ENCODE measurements at places on chromosomes 4 and X. TPM values are rescaled to one million over a fixed set of nuclear protein-coding genes. Genes with fewer than 3 reads are reported as not detected.

SPANXD gene
- polyA plus RNA-seq = not detected

HSFX2 gene
- polyA plus RNA-seq = 1.3 TPM

CXCL9 gene
- polyA plus RNA-seq = not detected

SFRP2 gene
- 0.40 TPM for polyA plus RNA-seq

VCX3A gene
- polyA plus RNA-seq = 0.87 TPM

GAB3 gene
- 0.06 TPM for polyA plus RNA-seq

WDR19 gene
- polyA plus RNA-seq = 68.6 TPM

CFI gene
- not detected for polyA plus RNA-seq

CACNA1F gene
- not detected for polyA plus RNA-seq

SCLT1 gene
- polyA plus RNA-seq = 10.2 TPM

SLC10A4 gene
- 16.7 TPM for polyA plus RNA-seq

GRIA2 gene
- 823 TPM for polyA plus RNA-seq

PNMA6E gene
- polyA plus RNA-seq = not detected
